ENCODE measurements at places on chromosomes 4 and X.
A peak's percentile ranks its signal among the peaks of the same experiment; 100 is the strongest.

- H3K27me3 ChIP-seq = peaks cover 3% of the 10 kb centered on the region
- H3K36me3 ChIP-seq = no peaks in the 10 kb centered on the region
- no peak overlapping the region for H3K27ac ChIP-seq
- peaks cover 6% of the 10 kb centered on the region for H3K4me1 ChIP-seq
- DNase-seq = no peak
- H3K4me3 ChIP-seq = no peak overlapping the region
Measured at GRCh38 chrX:46715530-46715929, 43.4 kb downstream of the SLC9A7 start.

DNA sequence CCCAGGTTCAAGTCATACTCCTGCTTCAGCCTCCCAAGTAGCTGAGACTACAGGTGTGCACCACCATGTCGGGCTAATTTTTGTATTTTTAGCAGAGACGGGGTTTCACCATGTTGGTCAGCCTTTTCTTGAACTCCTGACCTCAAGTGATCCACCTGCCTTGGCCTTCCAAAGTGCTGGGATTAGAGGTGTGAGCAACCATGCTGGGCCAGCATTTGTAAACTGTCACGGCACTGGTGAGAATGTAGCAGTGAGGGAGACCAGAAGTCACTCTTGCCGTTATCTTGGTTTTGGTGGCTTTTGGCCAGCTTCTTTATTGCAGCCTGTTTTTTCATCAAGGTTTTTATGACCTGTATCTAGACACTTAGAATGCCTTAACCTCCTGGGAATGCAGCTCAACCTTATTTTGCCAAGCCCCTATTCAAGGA is 22.4 kb downstream of the PCDH18 start:
- H3K4me3 ChIP-seq = no peak overlapping the region
- no peaks in the 10 kb centered on the region for H3K36me3 ChIP-seq
- H3K27ac ChIP-seq = no peak overlapping the region
- H3K27me3 ChIP-seq = no peaks in the 10 kb centered on the region
- no peak for DNase-seq

GRCh38 chr4:64360664-64361398 is 48.4 kb downstream of the TECRL start:
- H3K36me3 ChIP-seq = no peaks in the 10 kb centered on the region
- H3K27me3 ChIP-seq = no peaks in the 10 kb centered on the region
- DNase-seq = no peak
- no peak overlapping the region for H3K27ac ChIP-seq

DNA sequence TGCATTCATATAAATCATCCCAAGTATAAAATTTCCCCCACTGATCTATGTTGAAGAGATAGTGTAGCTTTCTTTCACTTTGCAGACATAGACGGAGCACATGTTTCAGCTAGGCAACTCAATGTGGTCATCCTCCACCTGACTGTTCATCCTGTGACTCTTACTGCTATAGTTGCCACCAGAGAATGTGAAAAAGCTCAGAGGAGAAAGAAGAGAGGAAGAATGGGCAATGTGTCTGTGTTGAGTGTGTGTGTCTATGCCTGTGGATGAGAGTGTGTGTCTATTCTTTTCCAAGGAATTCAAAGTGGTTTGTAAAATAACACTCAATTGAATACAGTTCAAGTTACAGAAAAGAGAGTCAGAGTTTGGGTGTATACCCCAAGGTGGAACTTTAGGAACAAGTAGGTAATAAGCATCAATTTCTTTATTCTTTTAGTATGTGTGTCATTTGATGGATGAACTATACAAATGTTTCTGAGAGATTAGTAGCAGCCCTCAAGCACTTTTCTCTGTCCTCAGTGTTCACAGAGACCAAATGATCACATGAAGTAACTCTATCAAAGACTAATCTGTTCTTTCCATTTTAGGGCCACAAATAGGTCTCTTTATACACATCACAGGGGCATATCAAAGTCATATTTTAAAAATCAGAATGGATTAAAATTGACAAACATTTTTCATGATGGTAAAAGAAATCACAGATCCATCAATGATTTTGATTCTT is 2.3 kb downstream of the SNCA start:
- no peak for DNase-seq
- no peak overlapping the region for H3K27ac ChIP-seq
- H3K4me1 ChIP-seq = no peaks in the 10 kb centered on the region

GRCh38 chrX:139194571-139195280 is 335.8 kb upstream of the F9 start:
- H3K27me3 ChIP-seq = peaks cover 2% of the 10 kb centered on the region
- DNase-seq = peak; percentile 40
- H3K27ac ChIP-seq = no peak overlapping the region
- no peaks in the 10 kb centered on the region for H3K36me3 ChIP-seq
- H3K4me1 ChIP-seq = no peaks in the 10 kb centered on the region

DNA sequence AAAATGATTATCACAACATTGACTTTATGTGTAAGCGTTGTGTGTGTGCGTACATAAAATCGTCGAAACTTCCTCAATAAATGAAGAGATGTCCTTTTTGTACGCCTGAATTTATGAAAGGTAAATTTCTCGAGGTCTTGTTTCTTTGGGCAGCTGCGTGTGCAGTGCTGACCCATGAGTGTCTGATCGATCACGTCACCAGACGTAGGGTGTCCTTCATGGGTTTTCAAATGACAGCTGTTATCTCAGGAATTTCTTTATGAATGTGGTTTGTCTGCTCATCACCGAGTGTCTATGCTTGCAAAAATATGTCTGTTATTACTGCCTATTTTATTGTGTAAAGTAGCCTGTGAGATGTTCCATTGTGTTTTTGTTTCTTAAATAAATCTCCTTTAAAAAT is 67.7 kb upstream of the GPR78 start:
- H3K27me3 ChIP-seq = peaks cover 6% of the 10 kb centered on the region
- H3K4me3 ChIP-seq = no peak overlapping the region
- no peak for DNase-seq
- H3K4me1 ChIP-seq = peaks cover 14% of the 10 kb centered on the region
- H3K27ac ChIP-seq = no peak overlapping the region
- H3K36me3 ChIP-seq = peaks cover 16% of the 10 kb centered on the region

Data from glutamatergic neuron (in vitro differentiated cells).